ENCODE measurements at places on chromosomes 5 and 9.
A peak's percentile ranks its signal among the peaks of the same experiment; 100 is the strongest.

DNA sequence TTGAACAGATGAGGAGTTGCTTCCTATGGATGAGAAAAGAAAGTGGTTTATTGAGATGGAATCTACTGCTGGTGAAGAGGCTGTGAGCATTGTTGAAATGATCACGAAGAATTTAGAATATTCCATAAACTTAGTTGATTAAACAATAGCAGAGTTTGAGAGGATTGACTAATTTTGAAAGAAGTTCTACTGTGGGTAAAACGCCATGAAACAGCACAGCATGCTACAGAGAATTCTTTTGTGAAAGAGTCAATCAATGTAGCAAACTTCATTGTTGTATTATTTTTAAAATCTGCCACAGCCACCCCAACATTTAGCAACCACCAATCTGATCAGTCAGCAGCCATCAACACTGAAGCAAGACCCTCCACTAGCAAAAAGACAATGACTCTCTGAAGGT, 309.1 kb downstream of the SPOCK1 start:
- DNase-seq = no peak

- no peak for DNase-seq
Observed at GRCh38 chr9:72041775-72042194, 18.6 kb downstream of the C9orf57 start.

DNA sequence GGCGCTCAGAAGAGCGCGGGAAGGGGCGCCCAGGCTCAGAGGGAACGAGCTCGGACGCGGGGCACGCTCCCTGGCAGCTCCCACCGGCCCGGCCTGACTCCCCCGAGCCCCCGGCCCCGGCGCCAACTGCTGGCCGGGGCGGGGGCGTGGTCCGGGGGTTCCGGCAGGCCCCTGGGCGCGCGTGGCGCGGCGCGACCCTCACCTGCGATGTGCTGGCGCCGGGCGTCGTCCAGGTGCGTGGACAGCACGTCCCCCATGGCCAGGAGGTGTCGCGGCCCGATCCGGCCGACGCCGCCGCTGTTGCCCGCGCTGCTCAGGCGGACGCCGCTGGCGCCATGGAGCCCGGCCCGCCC, 43.5 kb upstream of the STXBP1 start:
- no peak for DNase-seq

DNA sequence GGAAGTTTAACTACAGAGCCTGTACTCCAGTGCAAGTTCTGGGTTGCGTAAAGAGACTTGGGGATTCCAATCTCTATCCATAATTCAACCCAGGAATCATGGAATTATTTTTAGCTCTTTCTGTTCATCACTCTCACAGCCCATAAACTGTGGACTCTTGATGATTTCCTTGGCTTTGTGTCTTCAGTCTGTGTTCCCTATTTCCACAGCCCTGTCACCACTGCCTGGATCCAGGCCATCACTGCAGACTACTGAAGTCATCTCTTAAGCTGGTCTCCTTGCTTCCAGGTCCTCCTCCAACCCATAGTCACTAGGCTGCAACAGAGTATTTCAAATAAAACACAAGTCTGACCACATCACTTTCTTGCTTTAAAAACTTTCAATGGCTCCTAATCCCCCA, 211.7 kb downstream of the PLK2 start:
- DNase-seq = no peak

DNA sequence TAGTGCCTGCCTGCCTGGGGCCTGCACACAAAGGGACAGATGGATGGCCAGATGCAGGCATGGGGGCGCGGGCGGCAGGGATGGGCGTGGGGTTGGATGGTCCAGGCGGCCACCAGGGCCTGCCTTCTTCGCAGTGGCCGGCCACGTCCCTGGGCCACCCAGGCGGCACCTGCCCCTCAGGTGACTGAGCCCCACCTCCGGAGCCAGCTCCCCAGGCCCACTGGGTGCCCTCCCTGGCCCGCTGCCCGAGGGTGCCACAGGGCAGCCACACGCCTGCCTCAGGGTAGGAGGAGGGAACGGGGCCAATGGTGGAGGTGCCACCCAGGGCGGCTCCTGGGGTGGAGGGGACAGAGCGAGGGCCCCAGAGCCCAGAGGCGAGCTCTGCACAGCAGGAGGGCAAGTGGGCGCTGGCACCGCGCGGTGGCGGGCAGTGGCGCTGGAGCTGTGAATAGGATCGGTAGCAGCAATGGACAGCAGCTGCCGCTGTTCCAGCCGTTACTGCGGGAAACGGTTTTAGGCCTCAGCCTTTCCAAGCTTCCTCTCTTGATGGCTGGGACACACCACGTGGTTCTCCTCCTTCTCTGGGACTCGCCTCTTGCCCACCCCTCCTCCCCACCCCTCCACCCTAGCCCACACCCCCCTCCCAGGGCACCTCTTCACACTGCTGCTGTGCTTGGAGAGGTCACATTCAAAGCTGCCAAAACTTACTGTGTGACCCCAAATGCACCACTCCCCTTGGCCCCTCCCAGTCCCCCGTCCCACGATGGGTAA, 19.1 kb downstream of the LHX3 start:
- DNase-seq = no peak

DNA sequence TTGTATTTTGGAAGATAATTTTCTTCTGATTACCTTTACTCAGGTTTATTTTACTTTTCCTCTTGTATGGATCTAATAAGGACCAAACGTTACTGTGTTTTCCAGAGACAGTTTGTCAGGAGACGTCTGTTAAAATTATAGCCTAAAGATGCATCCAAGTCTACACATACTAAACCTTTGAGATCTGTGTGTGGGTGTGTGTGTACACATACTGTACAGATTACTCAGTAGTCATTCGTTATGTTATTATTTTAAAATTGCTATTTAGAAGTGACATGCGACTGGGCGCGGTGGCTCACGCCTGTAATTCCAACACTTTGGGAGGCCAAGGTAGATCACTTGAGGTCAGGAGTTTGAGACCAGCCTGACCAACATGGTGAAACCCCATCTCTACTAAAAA, 51.6 kb upstream of the CNTLN start:
- no peak for DNase-seq

- no peak for DNase-seq
Observed at GRCh38 chr5:65307088-65307487, 174.6 kb downstream of the ADAMTS6 start.

- no peak for DNase-seq
Observed at GRCh38 chr9:119500072-119500771, 131.0 kb upstream of the BRINP1 start.

DNA sequence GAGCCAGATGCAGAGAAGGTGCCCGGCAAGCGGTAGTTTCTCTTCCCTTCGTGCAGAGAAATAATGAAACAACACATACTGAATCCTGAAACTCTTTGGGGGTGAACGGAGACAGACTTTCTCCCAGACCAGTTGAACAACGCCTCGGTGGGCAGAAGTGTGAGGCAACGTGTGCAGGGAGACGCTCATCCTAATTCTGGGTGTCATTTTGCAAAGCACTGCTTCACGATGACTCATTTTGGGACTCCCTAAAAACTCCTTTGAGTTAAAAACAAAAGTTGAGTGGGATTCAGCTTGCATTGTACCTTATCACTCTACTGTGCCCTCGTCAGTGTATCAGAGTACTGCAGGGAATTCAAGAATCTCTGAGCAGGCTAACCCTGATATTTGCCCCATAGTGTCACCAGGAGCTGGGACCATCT, 3.5 kb upstream of the NEK6 start:
- DNase-seq = no peak

GRCh38 chr9:132639322-132639721, 30.5 kb downstream of the DDX31 start:
- DNase-seq = no peak

DNA sequence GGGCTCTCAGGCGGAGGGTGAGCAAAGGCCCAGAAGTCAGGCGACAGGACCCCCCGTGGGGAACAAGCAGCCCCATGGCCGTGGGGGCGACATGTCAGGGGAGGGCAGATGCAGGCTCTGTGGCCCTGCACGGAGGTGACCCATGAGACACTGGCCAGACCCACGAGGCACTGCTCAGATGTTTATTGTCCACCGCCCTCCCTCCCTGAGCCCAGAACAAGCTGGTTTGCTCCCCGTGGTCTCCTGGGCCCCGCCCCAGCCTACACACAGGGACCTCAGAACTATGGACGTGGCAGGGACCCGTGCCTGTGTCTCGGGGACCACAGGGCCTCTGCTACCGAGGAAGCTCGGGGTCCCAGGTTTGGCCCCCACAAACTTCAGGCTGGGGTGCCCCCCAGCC, 1.9 kb downstream of the FUT7 start:
- DNase-seq = no peak

- no peak for DNase-seq
Observed at GRCh38 chr9:79135681-79136415, 435.9 kb upstream of the TLE4 start.

- no peak for DNase-seq
Observed at GRCh38 chr5:140038373-140038957, 4.6 kb downstream of the NRG2 start.

- DNase-seq = no peak
Observed at GRCh38 chr5:135069895-135070657, 36.0 kb upstream of the PITX1 start.

DNA sequence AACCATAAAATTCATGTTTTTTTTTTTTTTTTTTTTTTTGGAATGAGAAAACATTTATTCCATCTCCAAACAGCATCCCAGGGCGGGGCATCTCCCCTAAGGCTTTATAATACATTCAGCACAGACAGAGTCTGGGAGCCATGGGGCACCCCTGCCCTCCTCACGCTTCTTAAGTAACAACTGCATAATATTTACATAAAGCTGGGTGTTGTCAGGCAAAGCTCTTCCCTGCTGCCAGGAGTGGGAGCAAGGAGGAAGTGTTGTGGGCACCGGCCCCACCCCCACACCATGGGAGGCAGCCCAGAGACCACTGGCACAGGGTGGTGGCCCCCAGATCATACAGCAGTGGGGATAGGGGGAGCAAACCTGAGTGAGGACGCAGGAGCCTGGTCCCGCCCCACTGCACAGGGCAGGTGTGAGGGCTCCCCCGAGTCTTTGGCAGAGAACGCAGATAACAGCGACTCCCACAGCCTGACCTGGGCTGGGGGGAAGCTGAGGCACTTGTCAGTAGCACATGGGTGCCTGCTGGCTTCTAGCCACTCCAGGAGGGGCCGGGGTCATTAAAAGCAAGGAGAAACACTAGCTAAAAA, 86.1 kb upstream of the CEP78 start:
- no peak for DNase-seq

- DNase-seq = no peak
Observed at GRCh38 chr9:84266087-84266561, 74.4 kb downstream of the SLC28A3 start.

DNA sequence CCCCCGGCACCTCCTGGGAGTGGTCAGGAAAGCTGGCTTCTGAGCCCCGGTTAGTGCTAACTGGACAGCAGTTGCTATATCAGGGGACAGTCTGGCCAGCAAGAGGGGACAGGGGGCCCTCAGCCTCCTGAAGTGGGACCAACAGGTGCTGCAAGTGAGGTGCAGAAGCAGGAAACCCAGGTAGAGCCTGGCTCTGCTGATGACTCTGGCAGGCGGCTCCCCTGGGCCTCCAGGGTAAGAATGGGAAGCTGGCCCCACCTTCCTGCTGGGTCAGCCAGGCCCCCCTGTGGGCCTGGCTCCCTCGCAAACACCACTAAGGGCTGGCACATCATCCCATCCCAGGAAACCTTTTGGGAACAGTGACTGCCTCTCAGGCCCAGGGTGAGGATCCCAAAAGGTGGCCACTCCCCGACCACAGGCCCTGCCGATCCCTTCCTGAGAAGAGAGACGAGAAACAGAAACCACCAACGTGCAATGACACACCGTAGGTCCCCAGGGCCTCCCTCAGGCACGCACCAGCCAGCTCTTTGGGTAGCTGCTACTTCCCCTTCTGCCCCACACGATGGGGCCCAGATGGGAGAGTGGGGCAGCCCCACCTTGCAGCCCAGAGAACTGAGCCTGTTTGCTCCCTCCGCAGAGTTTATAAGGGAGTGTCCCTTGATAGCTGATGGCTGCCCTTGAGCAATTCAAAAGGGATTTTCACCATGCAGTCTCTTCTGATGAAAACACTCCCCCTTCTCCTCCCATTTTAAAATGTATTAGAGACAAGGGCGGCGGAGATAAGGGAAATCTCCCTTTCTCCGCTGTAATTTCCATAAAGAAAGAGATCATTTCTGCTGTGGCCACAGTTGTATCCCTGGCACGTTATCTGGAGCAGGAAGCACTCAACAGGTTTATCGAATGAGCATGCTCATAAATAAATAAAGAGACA, 76.8 kb downstream of the STK10 start:
- DNase-seq = peak; percentile 85

DNA sequence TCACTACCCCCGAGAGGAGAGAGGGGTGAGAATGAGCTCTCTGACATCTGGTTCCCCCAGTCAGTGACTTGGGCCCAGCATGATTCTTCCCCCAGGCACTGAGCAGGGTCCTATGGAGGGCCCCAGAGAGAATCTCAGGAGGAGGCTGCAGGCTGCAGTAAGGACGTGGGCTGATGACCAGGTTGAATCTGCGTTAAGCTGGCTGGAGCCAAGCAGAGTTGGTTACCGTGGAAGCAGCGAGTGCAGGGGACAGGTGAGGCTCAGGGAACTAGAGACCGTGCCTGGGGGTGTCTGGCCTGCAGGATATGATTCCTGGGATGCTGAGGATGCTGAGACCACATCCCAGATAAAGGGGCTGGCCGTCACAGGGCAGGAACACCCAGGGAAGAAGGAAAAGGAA, 314.3 kb upstream of the IRX1 start:
- no peak for DNase-seq

DNA sequence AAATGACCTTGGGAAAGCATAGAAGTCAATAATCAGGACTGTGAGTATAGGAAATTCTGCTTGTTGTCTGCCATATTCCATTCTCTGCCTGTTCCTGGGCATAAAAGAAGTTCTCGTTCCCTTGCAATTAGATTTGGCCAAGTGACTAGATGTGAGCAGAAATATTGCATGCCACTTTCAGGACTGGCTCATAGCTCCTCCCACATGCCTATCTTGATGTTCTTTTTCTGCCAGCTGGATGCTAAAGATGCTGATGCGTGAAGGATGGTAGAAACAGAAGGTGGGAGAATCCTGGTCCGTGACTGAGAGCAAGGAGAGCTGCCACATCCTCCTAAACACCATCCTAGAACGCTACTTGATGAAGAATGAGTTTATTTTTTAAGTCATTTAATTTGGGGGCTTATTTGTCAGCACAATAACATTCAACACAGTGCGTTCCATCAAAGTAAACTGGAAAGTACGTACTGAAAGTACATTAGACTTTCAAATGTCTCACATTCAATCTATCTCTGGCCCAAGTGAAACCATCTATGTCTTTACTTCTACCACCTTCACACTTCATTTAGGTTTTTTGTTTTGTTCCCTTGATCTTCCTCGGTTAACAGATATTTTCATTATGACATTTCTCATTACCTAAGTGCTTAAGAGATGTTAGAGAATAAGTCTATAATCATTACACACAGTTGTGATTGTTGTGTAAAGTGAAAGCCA, 648.5 kb downstream of the RAB3C start:
- no peak for DNase-seq

- DNase-seq = no peak
Observed at GRCh38 chr9:14616188-14616982, 76.8 kb downstream of the ZDHHC21 start.

- no peak for DNase-seq
Observed at GRCh38 chr5:171647904-171648260, 137.7 kb upstream of the SMIM23 start.

- no peak for DNase-seq
Observed at GRCh38 chr5:110386782-110387181, 339.7 kb downstream of the TMEM232 start.

Measured in activated naive CD4-positive, alpha-beta T cell treated with anti-CD3 and anti-CD28 coated beads, Interleukin-2, amount 50 U/mL, for 16 hours (primary cell).